H7 (cell line): ENCODE measurements at places on chromosomes 2 and 18. TPM values are rescaled to one million over a fixed set of nuclear protein-coding genes. Genes with fewer than 3 reads are reported as not detected.

DNA sequence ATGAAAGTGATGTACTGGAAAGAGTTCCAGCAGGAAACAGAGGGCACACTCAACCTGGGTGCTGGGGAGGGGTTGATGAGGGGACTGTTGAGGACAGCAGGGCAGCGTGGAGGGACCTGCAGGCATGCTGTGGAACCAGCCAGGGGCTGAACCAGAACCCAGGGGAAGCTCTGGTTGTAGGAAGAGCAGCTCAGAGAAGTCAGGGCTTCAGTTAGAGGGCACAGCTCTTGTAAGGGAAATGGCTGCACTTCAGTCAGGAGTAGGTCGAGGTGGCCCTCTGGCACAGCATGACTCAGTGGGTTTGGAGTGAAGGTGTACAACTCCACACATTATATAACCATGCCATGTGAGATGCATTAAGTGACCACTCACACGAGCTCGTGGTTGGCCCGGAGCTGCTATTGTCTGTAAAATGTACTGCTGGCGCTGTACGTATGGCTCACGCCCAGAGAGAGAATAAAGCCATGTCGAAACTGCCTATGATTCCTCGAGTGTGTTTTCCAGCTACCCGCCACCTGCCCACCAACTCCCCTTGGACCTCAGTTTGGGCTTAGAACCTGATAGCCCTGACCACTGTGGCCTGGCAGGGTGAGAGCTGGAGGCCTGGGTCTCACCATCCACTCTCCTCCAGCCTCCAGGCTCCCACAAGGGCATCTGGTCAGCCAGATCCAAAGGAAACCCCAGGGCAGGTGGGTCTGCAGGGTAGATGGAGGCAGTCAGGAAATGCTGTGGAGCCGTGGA is 136.5 kb upstream of the HS6ST1 start:
- no peak for DNase-seq

UBE2E3 gene
- total RNA-seq = 107 and 114 TPM in 2 replicates

DLGAP1 gene
- total RNA-seq = 10.1 and 21.7 TPM in 2 replicates

DNA sequence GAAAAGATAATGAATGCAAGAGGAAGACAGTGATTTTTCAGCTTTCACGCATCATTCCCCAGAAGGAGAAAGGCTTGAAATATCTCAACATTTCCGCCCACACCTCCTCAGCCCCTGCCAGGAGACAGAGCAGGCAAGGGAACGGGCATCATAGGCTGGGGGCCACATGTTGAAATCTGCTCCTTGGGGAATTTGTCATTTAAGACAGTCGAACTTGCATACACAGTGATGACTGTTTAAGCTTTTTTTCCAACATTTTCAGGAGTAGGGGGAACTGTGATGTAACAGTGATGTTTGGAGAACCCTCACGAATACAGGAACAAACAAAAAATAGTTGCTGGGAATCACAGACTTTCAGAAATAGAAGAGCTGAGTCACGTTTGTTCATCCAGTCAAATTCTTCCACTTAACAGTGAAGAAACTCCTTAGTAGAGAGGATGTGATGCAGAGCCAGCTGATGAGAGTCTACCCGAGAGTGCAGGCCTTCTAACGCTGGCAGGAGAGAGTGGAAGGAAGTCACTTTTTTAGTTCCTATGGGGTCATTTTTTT is 266.8 kb downstream of the ALPK2 start:
- no peak for DNase-seq

CENPA gene
- total RNA-seq = 34.0 and 38.2 TPM in 2 replicates
